Spinal cord (tissue), 10 donors: ENCODE measurements at places on chromosomes 3 and 15.

DNA sequence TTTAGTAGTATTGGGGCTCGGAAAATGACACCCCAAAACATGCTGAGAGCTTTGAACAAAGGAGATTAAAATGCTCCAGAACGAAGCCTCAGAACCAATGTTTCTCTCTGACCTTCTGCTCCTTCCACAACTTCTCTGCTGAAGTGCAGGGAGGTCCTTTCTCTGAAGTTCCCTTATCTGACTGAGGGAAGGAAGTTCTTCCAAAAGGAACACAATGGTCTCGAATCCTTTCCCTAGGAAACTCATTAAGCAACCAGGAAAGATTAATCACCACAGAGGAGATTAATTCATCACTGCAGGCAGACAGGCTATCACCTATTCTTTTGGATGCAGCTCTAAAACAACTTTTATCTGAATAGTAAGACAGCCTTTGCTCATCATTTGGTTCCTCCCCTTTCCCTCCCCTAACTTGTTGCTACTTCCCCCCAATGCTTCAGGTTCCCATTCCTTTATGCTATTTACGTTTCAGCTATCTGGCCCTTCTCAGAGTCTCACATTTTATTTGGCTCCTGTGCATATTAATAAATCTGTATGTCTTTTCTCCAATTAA is 18.2 kb upstream of the WDR49 start:
- DNase-seq = no peak

- no peak for DNase-seq
Measured at GRCh38 chr3:115547207-115547606, 76.1 kb upstream of the GAP43 start.

DNA sequence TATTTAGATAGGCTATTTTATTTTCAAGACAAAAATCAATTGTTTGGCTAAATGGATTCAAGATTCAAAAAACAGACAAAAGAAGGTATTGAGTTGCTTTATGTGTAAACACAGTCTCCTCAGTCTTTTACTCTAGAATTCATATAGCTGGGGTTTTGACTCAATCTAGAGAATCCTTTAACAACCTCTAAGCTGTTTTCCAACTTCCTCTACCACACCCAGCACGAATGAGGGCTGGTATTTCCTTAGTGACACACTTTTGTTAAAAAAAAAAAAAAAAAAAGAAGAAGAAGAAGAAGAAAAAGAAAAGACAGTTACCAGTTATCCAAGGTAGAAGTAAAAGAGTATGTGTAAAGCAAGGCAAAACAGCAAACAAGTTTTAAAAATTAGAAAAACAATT is 732.8 kb upstream of the GOLIM4 start:
- DNase-seq = no peak

GRCh38 chr3:16332904-16333426 is 68.0 kb downstream of the OXNAD1 start:
- no peak for DNase-seq

DNA sequence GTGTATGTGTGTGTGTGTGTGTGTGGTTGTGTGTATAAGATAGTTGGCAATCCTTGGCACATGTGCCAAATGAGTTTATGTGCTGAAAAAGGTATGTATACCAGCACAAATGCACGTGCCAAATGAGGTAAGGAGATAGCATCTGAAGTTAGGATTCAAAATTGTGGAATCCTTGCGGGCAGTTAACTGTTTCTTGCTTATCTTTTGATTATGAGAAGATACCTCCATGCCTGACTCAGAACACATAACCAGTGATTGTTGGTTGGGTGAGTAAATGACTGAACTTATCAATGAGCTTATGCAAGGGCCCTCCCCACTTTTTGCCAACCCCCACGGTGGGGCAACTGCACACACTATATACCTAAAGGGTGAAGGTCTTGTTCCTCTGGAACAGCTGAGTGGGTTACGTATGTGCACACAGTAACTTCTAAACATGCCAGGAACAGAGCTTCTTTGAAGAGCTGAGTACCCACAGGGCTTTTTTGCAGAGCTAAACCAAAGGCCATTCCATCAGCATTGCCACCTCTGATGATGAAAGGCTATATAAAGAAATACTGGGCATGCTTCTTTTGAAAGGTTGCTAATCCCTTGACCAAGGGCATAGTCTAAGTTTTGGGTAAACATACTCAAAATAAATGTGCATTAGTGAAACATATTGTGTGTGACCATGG is 60.1 kb downstream of the MEIS2 start:
- no peak for DNase-seq

- no peak for DNase-seq
Measured at GRCh38 chr3:160753953-160754352, 2.1 kb upstream of the PPM1L start.

DNA sequence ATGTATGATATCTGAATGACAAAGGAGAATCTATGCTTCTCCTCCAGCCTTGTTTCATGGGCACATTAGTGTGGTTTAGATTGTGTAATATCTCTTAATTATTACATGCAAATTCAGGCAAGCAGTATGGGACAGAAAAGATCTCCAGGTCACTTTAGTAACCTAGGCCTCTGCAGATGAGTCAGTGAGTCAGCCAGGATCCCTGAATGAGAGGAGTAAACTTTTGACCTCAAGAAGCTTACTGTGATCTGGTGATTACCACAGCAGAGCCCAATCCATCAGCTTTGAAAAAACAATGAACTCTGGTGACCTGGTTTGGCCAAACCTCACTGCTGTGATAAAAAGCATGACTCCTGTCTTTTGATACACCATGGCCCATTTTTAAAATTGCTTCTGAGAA is 107.8 kb downstream of the LRRN1 start:
- no peak for DNase-seq

DNA sequence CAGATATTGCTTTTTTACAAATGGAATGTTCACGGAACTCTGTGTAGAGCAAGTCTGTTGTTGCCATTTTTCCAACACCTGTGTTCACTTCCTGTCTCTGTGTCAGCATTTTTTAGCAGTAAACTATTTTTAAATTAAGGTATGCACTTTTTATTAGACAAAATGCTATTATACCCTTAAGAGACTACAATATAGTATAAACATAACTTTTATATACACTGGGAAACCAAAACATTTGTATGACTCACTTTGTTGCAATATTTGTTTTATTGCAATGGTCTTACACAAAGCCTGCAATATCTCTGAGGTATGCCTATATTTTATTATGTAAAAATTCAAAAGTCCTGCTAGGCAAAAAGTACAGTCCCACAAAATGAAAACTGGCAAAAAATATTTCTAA is 39.8 kb upstream of the FGF7 start:
- DNase-seq = no peak

DNA sequence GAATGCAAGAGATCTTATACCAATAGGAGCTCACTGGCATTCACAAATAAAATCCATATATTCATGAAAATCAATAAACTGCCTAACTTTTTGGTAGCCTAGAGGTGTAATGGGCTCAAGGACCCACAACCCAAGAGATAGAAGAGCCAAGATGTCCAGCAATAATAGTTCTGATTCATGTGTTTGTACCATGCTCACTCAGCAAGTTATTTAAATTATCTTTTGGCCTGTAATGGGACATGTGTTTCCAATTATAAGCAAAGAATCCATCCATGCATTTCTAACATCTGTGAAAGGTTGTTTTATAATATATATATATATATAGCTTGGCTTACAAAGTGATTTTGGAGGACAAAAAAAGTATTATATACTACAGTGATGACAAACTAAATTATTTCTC is 29.7 kb upstream of the SHC4 start:
- no peak for DNase-seq

- DNase-seq = no peak
Measured at GRCh38 chr3:16254916-16255315, 9.8 kb downstream of the DPH3 start.

- DNase-seq = no peak
Measured at GRCh38 chr3:64940596-64941348, 253.0 kb upstream of the ADAMTS9 start.

- no peak for DNase-seq
Measured at GRCh38 chr3:46595819-46596314, 16.5 kb upstream of the FAM240A start.

DNA sequence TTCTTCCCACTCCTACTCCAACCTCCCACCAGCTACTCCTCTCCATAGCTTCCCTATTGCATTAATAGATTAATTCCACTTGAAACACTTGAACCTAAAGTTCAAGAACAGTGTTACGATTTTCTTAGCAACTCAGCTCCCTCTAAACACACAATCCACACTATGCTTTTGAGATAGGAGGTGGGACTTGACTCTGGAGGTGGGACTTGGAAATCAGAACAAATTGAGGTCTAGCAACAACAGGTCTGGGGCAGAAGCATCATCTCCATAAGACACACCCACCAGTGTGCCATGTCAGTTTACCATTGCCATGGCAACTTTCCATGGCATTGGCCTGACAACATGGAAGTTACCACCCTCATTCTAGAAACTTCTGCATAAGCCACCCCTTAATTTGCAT is 336.5 kb upstream of the ALCAM start:
- DNase-seq = no peak

DNA sequence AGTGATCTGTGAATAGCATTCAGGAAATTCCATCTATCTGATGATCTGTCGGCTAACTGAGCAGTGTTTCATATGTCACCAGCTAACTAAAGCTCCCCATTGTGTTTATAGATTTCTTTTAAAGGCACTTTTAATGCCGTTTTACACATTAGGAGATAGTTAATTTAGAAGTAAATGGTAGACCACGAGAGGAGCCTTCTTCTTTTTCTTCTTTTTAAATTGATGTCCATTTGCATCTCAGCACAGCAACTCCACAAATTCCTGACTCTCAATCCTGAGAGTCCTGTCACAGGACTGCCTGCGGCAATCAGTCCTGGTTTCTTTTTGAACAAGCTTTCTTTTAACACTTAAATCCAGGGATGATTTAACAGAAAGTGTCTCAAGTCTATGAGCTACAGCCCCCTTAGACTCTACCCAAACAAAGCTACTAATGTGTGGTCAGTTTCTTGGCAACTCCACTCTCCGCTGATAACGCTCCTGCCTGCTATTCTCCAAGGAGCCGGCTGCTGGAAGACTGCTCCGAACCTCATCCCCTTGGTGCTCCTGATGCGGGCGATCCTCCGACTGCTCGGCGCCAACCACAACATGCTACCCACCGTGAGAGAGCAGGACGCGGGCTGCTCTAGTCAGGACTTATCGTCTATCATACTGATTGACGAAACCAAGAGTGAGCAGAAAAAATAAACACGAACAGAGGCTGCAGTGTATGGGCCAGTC is 421.4 kb downstream of the MECOM start:
- peak; percentile 8 for DNase-seq

GRCh38 chr3:50289130-50289529 is 3.1 kb downstream of the IFRD2 start:
- no peak for DNase-seq

DNA sequence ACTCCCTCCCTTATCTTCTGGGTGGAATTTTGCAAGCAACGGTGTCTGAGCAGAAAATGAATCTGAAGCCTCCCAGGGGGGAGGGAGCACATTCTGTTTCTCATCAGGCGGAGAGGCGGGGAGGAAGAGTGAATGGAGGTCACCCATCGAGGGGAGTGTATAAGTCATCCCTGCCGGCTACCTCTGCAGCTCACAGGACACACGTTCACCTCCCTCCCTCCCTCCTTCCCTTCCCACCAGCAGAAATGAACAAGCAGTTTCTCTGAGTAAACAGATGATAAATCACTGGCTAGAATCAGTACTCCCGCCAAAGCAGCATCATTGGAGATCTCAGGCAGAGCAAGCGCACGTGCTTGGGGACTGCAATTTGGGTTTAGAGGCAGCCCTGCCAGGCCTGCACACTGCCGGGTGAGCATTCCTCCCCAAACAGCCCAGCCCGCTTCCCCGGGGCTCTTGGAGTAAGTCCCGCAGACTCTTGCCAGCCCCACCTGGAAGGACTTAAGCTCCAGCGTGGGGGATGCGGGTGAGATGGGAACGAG is 38.3 kb downstream of the CPN2 start:
- no peak for DNase-seq

DNA sequence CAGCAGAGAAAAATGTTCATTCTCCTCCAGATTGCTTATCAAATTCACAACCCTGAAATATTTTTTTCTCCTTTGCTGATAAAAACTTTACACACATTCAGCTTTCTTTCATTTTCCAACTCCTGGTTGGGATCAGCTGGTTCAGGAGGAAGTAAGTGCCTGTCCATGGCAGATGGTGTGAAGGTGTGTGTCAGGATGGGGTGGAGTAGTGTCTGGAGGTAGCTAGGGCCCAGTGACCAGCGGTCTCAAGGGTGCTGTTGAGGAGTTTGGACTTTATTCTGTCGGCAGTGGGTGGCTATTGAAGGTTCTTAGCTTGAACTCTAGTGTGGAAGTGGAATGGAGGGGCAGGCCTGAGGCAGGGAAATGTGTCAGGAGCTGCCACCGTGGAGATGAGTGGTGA is 46.9 kb upstream of the PTPN23 start:
- no peak for DNase-seq

GRCh38 chr15:90126022-90126421 is 23.8 kb upstream of the IDH2 start:
- no peak for DNase-seq

GRCh38 chr15:27706300-27706699 is 392.8 kb downstream of the OCA2 start:
- no peak for DNase-seq

DNA sequence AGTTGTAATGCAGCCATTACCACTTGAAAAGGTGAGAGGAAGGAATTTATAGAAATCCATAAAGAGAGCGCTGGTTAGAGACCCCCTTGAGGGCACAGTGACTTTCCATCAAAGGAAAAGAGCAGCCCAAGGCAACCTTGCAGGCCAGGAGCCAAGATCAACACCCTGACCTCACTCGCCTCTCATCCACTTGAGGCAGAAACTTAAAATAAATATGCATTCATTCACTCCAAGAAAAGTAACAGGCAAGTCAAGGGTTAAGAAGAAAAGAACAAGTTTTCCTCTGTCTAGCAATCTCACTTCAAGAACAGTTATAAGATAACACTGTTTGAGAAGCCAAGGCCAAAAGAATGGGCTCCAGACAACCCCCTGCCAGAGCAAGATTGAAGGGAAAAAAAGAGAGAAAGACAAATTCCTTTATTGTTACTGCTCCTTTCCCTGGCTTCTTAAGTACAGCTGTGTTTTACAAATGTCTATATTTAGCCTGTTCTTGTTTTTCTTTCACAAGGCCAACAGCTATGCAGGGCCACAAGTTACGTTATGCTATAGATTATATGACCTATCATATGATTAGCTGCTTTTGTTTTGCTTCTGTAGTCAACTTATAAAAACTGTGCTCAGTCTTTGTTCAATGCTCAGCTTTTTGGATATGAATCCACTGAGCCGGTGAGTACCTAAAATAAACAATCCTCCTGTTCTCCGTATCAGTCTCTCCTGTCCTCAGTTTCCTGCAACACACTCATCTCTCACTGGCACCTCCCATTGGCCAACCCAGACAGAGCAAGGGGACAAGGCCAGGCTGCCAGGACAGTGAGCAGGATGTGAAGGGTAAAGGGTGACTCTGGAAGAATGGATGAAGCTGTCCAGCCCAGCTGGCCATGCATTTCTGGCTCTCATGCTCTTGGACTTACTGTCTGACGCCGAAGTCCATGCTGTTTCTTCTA is 15.8 kb upstream of the SSUH2 start:
- peak; percentile 43 for DNase-seq

- DNase-seq = no peak
Measured at GRCh38 chr3:175007306-175007705, 148.2 kb downstream of the NAALADL2 start.
